ENCODE measurements at places on chromosomes 11 and 22. TPM values are rescaled to one million over a fixed set of nuclear protein-coding genes. Genes with fewer than 3 reads are reported as not detected.

The MS4A7 gene
- 5.5 TPM for polyA plus RNA-seq

DNA sequence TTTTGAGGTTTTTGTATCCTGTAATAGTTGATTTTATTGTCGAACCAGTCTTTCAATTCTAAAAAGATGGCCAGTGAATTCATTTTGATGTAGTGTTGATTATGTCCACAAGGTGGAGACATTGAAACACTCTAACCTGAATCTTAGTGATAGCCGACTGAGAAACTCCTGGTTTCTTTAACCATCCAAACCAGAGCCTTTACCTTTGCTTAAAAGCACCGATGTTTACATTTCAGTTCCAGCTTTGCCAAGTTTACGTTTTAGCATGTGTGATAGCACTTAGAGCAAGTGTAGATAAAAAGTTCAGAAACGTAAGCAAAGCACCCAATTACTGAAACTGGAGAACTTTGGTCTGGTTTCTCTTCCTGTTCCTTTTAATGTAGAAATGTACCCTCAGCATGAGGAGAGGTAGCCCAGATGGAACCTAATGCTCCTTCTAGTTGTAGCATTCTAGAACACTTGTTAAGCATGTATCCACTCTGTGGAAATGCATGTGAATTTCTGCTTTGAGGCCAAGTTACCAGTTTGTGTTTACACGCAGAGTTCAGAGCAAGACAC is 208.6 kb downstream of the DBX1 start:
- DNase-seq, result no peak

- no peak for DNase-seq
Observed at GRCh38 chr11:37688456-37688855, 1090.4 kb upstream of the RAG2 start.

DNA sequence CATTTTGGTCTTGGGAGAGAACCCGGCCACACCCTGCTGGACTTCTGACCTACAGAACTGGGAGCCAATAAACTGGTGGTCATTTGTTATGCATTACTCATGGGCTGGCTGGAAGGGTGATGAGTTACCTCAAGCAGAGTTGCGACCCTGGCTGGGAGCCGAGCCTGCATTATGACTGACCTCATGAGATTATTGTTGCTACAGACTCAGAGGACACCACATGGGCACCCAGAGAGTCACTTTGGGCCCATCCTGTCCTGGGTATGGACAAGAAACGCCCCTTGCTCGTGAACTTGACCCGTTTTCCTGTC is 531.7 kb downstream of the TBC1D22A start:
- DNase-seq, result no peak

DNA sequence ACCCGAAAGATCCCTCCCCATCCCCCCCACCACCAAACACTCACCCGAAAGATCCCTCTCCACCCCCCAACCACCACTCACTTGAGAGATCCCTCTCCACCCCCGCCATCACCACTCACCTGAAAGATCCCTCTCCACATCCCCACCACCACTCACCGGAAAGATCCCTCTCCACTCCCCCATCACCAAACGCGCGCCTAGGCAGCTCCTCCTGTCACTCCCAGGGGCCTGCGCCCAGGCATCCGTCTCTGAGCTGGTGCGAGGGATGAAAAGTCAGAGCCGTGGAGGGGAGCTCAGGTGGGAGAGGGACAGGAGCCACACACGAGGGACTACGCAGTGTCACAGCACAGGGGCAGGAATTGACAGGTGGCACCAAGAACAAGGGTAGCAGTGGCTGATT is 11.5 kb downstream of the KIAA0930 start:
- DNase-seq, result no peak

All from left renal pelvis (tissue), 4 donors.